ENCODE measurements at places on chromosomes 7 and 10.

- no peak for DNase-seq
Measured at GRCh38 chr10:126198681-126199080, 189.6 kb downstream of the ADAM12 start.

GRCh38 chr7:65448816-65449504 is 75.3 kb downstream of the ZNF92 start:
- DNase-seq: no peak

DNA sequence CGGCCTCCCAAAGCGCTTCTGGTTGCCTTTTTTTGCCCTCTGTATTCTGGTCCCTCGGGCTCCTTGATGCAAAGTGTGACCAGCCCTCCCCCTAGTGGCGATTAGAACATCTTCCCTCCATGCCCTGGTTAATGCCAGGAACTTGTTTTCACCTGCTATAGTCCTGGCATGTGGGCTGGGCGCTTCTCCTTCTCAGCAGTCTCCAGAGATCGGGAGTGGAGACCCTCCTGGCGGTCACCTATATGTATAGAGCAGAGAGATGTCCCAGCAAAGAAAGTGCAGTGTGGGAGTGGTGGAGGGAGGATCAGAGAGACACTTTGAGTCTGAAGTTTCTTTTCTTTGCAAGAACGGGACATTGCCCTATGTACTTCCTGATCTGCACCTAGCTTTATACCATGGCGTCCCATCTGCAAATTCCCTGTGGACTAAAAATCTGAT is 264.1 kb downstream of the OTUD1 start:
- DNase-seq: peak; percentile 61

DNA sequence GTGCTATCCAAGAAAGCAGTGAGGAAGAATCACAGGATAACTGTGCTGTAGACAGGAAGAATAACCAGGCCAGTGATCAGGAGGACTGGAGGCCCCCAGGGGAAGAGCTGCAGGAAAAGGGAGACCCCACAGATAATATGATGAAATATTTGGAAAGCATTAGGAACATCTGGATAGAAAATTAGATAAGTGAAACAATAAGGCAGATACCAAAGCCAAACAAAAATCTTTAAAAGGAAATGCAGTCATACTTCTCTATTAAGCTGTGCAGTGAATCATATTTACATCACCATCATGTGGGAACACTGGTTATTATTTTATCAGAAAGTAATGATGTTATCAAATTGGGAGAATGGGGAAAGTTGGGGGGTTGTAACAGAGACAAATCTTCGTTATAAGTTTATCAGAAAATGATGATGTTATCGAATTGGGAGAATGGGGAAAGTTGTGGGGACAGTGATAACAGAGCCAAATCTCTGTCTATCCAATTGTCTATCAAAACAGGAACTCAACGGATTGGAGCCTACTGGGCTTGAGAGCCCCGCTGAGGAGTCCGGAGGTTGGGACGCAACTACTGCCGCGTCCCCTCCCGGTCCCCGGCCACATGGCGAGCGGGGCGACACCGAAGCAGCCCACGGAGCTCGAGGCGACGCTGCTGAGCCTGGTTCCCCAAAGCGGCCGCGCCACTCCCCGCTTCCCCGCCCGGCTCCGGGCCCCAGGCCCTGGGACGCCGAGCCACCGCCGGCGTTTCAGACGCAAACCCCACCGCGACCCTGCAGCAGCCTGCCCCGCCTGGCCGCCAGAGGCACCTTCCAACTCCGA is 14.0 kb upstream of the RALA start:
- peak; percentile 41 for DNase-seq

DNA sequence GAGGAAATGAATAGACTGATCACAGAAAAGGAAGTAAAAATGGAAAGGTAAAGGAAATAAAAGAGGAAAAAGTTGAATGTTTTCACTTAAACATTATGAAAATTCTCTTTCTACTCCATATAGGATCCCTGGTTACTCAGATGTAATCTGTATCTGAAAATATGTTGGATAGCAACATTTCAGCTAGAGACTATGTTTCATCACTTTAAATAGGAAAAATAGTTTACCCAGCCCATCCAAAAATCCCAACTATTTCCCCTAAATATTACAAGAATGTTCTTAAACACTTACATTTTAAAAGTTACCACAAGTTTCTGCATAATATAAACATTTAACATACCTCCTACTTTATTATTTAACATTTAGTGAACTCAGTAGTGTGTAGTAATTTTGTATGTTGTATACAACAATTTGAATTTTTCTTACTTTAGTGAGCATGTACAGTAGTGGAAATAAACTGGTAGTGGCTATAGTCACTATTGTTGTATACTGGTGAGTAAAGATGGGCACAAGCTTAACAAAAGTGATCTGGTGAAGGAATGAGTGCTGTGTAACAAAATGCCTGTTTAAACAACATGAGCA is 27.1 kb downstream of the SLF2 start:
- no peak for DNase-seq

GRCh38 chr7:1103009-1103788 is 15.3 kb downstream of the GPER1 start:
- DNase-seq: no peak

GRCh38 chr10:129918836-129919235 is 45.2 kb downstream of the EBF3 start:
- DNase-seq: no peak

- DNase-seq: no peak
Measured at GRCh38 chr7:80876894-80877414, 41.9 kb downstream of the SEMA3C start.

DNA sequence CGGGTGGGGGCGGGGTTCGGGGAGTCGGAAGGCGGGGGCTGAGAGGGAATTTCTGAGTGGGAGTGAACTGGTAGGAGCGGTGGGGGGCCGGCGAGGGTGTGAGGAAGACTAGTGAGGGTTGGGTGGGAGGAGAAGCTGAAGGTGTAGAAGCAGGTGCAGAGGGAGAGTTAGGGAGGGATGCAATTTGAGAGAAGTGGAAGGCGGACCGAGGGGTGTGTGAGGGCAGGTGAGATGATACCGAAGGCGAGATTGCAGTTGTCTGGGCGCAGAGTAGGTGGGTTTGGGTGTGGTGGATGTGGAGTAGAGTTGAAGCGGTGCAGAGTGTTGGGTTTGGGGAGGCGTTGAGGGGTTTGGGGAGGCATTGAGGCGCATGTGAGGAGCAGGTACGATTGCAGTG is 643 bp downstream of the KAT6B start:
- DNase-seq: no peak

DNA sequence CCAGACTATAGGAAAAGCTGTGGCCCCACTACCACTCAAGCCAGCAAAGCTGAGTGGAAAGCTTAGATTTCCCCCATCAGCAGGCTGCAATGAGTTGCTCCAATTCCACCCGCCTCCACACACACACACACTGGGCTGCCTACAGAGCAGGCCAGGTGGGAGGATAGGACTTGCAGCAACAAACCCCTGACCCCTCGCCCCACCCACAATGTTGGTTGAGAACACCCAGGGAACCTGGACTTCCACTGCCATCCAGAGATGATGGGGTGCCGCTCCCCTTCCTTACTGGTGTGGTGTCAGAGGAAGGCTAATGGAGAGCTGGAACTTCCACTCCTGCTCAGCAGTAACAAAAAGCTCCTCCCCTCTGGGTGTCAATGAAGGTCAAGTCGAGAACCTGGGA is 16.8 kb upstream of the PLEKHA1 start:
- DNase-seq: no peak

GRCh38 chr10:67385566-67385965 is 310.4 kb downstream of the CTNNA3 start:
- DNase-seq: no peak

- DNase-seq: no peak
Measured at GRCh38 chr7:140593672-140593982, 47.0 kb downstream of the DENND2A start.

DNA sequence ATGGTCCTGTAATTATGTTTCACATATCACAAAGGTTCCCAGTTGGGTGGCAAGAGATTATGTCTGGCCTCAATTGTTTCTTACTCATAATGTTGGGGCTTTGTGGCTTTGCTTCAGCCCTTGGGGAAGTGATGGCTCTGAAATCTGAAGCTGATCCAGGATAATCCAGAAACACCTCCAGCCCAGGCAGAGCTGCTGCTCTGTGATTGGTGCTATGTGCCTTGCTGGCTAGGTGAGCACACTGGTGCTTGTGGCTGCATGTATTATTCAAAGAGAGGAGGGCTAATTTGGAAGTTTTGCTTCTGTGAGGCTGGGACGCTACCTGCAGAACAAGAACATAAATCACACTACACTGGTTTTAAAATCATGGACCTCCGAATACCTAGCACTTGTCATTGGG is 346.6 kb upstream of the MGMT start:
- no peak for DNase-seq

- DNase-seq: no peak
Measured at GRCh38 chr10:17100586-17100985, 29.0 kb downstream of the CUBN start.

DNA sequence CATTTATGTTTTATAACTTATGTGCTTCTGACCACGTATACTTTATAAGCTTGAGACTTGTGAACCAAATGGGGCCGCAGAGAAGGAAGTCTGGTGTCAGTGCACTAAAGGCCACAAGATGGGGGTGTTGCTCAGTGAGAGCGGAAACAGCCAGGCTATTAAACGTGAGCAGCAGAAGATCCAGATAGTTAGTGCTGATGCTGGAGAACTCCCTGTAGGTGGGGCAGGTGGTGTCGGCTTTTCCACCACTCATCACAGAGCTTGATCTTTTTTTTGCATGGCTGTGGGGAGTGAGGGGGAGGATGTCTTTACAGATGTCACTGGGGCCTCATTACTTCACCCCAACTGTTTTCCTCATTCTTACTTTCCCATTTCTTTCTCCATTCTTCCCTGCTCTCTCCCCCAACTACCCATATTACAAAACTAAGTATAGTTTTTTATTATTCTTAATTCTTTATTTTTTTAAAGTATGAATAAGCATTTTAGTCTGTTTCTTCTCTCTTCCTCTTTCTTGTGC is 34.7 kb downstream of the ACADSB start:
- DNase-seq: peak; percentile 50

DNA sequence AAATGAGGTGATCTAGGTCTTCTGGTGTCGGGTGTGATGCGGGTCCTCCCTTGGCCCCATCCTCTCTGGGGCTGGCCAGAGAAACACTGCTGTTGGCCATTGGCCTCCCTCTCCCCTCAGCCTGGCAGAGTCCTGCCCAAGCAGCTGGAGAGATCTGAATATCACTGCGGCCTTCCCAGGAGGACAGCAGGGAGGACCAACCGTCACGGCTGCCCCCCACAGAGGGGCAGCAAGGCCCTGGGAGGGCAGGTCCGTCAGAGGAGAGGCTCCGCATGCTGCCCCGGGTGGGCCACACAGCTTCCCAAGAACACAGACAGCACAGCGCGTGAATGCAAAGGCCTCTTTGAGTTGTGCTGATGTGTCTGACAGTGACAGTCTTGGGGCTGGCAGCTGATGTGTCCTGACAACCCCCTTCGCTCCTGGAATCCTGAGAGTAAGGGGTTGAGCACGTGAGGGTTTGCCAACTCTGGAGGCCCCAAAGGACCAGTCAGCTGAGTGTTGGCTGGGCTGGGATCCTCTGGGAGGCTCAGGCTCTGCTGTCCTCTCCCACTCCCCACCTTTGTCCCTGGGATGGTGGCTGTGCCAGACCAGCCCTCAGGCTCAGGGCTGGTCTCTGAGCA is 132.5 kb upstream of the UNC5B start:
- DNase-seq: no peak

DNA sequence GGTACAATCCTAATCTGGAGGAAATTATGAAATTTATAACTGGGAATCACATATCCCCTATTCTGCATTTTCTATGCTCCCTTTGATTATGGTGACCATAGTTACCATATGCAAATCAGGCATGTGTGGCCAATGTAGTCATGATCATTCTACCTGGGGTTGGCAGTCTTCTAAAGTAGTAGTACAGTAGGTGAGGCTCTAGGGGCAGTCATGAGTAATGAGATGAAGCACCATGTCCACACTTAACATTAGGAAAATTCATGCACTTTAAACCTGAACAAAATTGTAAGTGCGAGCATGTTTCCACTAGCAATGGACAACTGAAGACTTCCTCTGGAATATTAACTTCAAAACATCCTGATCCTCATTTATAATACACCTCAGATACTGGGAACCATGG is 545.9 kb downstream of the SUGCT start:
- DNase-seq: no peak
